HCEC 1CT (cell line): ENCODE measurements at places on chromosomes 4 and X.

DNA sequence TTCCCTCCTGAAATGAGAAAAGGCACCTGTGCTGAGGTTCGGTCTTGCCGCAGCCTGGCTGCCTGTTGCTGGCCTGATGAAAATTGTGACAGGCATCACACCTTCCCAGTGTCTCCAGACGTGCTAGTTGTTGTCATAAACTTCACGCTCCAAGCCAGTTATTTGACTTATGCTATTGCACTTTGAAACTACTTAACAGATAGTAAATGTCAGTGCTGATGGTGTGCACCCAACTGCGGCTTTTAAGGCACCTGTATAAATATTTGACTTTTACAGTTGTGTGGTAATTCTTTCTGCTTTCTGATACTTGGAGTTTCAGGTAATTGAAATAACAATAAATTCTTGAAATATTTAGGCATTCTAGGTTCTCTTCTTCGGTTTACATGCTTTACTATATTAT lies 1.8 kb downstream of the WWC2 start:
- DNase-seq: no peak

GRCh38 chr4:186757696-186758355 lies 34.2 kb upstream of the FAT1 start:
- no peak for DNase-seq

GRCh38 chr4:86564795-86565194 lies 29.3 kb upstream of the PTPN13 start:
- no peak for DNase-seq

DNA sequence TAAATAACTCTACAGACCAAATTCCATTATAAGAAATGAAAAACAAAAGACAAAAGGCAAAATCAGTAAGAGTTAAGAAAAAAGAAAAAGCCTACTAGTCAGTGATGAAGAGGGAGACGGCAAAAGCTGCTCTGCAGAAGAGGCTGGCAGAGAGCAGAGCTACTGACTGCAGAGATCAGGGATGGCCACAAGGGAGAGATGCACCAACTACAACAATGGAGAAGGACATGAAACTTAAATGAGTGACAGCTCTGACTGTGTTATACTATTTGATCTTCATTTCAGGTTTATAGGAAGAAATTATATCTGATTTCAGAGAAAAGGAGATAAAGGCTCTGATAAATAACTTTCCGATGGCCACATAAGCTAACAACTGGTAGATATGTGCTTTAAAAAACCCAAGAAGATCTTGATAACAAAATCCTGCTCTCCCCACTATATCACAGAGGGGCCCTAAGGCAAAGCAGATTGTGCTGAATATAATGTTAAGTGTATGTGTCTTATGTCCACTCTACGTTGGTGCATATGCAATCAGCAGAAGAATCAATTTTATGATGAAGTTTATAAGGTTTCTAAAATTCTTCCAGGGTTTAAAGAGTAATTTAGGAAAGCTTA lies 58.4 kb upstream of the COX18 start:
- no peak for DNase-seq

- no peak for DNase-seq
Observed at GRCh38 chr4:23766344-23766743, 123.5 kb downstream of the PPARGC1A start.

DNA sequence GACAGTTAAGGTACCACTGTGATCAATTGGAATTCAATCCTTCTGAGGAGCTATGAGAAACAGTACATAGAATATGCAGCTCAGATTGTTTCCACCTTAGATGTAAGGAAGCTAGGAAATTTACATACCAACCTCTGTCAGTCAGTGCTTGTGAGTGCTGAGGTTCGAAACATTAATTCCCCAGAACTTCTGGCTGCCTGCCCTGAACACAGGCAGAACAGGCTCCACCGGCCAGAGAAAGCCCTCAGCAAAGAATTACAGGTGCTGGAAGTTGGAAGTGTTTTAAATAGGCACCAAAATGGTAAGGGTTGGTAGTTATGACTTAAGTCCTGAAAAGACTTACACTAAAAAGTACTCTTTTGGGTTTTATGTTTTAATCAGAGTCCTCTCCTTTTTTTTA lies 651.8 kb downstream of the C4orf33 start:
- DNase-seq: no peak

DNA sequence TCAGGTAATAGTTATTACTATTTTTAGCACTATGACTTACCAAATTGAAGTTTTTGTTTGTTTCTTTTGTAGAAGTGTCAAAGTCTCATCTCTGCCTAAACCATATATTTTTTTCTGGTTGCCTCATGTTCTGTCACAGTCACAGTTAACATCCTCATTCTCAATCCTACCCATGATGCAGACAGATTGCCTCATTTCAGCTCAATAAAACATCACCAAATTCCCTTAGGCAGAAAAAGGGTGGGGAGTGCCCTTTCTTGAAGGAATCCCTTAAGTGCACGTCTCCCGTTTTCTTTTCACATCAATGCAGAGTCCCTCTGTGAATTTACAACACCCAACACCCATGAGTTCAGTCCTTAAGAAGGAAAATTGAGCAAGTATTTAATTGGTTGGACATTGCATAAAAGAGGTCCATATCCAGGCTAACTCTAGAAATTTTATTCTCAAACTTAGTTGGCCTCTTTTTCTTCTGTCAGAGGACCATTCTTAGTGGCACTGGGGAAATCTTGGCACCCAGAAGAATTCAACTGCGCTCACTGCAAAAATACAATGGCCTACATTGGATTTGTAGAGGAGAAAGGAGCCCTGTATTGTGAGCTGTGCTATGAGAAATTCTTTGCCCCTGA lies 103.7 kb upstream of the BMPR1B start:
- no peak for DNase-seq

DNA sequence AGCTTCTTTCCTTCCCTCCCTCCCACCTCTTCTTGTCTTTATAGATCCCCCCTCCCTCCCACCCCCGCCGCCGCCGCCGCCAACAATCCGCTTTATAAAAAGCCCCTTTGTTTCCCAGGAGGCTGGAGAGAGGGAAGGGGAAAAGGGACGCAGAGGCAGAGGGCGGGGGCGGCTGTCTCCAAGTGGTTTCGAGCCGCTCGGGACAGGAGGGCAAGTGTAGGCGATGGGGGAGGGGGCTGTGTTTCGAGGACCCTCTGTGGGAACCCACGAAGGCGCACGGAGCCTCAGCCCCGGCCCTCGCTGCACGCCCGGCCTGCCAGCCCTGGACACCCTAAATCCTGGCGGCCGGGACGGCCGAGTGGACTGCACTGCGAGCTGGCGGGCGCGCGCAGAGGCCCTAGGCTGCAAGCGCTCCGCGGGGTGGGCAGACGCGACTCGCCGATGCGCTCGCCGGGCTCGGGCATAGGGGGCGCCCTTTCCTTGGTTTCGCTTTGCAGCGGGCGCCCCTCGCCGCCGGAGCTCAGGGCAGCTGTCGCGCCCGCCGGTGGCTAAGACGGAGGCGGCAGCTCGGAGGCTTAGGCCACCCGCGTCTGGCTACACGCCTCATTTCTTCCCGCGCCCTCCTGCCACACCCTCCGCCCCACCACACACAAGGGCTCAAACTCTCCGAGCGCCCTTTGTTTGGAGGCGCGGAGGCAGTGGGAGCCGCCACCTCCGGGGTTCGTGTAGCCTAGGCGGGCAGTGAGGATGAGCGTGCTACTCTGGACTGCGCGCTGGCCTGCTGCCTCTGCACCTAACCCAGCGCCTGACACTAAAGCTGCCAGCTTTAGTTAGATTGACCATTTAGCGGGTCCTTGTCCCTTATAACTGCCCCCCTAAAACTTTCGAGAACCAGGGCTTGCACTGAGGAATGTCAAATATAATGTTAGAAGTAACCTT lies 2.2 kb downstream of the MAMLD1 start:
- peak; percentile 62 for DNase-seq

DNA sequence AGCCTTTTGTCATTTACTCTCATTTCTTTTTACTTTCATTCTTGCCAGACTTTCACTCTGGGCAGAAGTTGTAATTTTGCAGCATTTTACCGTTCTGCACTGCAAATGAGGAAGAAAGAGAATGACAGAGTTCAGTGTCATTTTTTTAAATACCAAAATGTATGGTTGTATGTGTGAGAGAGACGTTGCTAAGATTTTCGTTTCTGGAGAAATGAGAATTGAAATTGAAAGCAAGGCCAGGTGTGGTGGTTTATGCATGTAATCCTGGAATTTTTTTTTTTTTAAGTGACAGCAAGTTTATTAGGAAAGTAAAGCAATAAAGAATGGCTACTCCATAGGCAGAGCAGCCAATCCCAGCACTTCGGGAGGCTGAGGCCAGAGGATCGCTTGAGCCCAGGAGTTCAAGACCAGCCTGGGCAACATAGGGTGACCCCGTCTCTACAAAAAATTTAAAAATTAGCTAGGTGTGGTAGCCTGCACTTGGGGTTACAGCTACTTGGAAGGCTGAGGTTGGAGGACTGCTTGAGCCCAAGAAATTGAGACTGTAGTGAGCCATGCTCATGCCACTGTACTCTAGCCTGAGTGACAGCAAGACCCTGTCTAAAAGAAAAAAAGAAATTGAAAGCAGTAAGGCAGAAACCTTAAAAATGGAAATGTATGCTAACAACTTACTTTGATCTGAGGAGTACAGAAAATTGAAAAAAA lies 12.9 kb downstream of the DCK start:
- no peak for DNase-seq

DNA sequence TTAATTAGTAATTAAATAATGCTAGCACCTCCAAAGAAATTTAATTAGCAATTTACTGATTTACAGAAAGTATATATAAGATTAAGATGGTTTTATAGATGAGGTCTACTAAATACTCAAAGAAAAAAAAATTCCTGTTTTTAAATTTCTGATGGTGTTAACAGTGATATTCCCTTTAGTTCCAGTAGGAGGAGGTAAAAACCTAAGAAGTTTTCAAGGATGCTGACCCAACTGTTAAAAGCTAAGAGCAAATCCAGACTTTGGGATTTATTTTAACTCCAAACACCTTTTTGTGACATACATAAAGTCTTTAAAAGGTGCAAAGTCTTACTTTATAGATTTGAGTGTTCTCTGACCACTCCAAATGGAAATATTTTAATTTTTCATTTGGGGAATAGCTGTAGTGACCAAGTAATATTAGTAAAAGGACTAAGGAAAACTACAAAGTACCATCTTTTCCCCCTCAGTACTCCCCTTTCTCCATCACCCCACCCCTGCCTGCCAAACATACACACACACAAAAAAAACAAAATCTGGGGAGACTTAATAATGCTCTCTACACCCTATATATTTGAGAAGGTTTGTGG lies 34.2 kb upstream of the CSN1S1 start:
- DNase-seq: no peak

GRCh38 chr4:85724791-85725563 lies 250.0 kb downstream of the ARHGAP24 start:
- no peak for DNase-seq

- DNase-seq: peak; percentile 24
Observed at GRCh38 chr4:189124149-189124758, 816.4 kb upstream of the FRG1 start.

DNA sequence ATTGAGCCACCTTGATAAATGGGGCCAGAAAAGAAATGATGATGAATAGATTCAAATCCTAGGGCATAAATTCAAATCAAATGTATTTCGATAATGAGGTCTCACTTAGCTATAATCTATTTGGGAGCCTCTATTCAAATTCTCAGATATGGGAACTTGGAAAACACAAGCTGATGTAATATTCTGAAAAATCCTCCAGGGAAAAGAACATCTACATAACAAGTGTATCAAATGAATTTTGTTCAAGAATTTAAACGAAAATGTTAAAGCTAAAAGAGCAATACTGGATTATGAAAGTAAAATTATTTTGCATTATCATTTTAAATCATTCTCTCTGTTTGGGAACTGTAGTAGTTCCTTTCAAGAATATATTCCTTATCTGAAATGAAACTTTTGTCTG lies 38.9 kb upstream of the RAP1GDS1 start:
- no peak for DNase-seq

DNA sequence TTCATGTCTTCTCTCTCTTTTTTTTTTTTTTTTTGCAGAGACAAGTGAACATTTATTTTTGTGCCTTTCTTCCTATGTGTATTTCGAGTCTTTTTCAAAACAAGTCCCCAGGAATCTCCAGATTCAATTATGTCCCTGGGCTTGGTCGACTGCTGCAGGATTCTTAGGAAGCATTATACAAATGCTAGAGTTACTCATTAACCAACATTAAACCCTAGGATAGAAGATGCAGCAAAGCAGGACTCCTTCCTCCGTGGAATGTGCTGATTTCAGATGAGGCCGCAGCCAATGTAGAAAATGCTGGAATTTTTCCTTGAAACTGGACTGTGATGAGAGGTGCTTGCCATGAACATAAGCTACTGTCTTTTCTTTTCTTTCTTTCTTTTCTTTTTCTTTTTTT lies 3.4 kb downstream of the ZNF81 start:
- DNase-seq: no peak

DNA sequence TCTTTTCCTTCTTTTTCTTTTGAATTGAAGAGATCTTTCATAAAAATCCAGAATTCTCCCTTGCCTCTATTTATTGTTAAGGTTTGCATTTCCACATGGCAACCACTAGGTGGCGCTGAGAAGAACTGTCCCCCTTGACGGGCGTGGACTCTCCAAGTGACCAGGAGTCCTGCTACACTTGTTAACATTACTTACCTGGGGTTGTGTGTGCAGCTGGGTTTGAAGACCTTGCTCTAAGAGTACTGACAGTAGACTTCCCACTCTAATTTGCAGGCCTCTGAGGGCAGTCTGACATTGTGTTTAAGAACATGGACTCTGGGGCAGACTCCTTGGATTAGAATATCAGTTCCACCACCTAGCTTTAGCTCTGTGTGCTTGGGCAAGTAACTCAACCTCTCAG lies 52.8 kb downstream of the GPRIN3 start:
- DNase-seq: no peak

GRCh38 chrX:21948897-21949578 lies 8.5 kb downstream of the SMS start:
- no peak for DNase-seq

- no peak for DNase-seq
Observed at GRCh38 chr4:6275898-6276806, 6.5 kb downstream of the WFS1 start.

DNA sequence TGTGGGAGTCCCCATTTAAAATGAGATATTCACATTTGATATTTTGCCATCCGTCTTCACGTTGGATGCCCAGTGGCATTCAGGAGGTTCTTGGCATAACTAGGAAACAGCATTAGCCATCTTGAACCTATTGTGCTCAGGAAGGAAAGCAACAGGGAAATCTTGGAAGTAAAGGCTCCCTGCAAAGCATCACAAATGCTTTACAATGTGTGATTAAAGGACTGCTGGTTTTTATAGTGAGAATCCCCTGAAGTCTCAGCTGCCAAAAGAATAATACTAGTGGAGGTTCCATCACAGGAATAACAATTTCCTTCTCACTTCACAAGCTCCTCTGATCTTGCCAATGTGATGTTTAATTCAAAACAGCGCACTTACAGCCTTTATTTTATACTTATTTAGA lies 49.7 kb upstream of the NPNT start:
- DNase-seq: no peak
